ENCODE measurements at places on chromosomes 7 and 10. TPM values are rescaled to one million over a fixed set of nuclear protein-coding genes. Genes with fewer than 3 reads are reported as not detected.

SH2D4B gene
- total RNA-seq, result 0.12 TPM

TMEM243 gene
- total RNA-seq, result 171 TPM

AGBL3 gene
- 11.1 TPM for total RNA-seq

PLEKHS1 gene
- total RNA-seq, result not detected

HOXA13 gene
- not detected for total RNA-seq

ASZ1 gene
- not detected for total RNA-seq

NPTX2 gene
- not detected for total RNA-seq

STRIP2 gene
- 0.39 TPM for total RNA-seq

ADAM12 gene
- 0.22 TPM for total RNA-seq

ADAMTS14 gene
- total RNA-seq, result not detected

RINT1 gene
- total RNA-seq, result 28.0 TPM

ACBD7 gene
- 1.3 TPM for total RNA-seq

CALHM2 gene
- 42.8 TPM for total RNA-seq

CALN1 gene
- not detected for total RNA-seq

CYP2W1 gene
- not detected for total RNA-seq

NFKB2 gene
- total RNA-seq, result 377 TPM

SAMD9 gene
- 39.2 TPM for total RNA-seq

TRIM74 gene
- 1.6 TPM for total RNA-seq

WEE2 gene
- not detected for total RNA-seq

GJC3 gene
- not detected for total RNA-seq

SAP25 gene
- total RNA-seq, result 51.7 TPM

FAM20C gene
- total RNA-seq, result 0.54 TPM

POLR2J3 gene
- total RNA-seq, result 217 TPM

ATOH7 gene
- not detected for total RNA-seq

KCNMA1 gene
- total RNA-seq, result 3.1 TPM

WDFY4 gene
- 560 TPM for total RNA-seq

Measured in B cell (primary cell).